ENCODE measurements at places on chromosomes 1 and 21. TPM values are rescaled to one million over a fixed set of nuclear protein-coding genes. Genes with fewer than 3 reads are reported as not detected.

Gene PLEKHN1
- total RNA-seq = 25.6 TPM

Gene TLR5
- total RNA-seq = 1.3 TPM

Gene PDZK1
- total RNA-seq = 7.0 TPM

Gene GPR25
- total RNA-seq = not detected

Gene COL16A1
- 121 TPM for total RNA-seq

Gene C1orf87
- total RNA-seq = not detected

Gene BSDC1
- 56.5 TPM for total RNA-seq

Gene AMPD1
- not detected for total RNA-seq

Data from mammary epithelial cell (primary cell).